ENCODE measurements at places on chromosomes 13 and 19.

DNA sequence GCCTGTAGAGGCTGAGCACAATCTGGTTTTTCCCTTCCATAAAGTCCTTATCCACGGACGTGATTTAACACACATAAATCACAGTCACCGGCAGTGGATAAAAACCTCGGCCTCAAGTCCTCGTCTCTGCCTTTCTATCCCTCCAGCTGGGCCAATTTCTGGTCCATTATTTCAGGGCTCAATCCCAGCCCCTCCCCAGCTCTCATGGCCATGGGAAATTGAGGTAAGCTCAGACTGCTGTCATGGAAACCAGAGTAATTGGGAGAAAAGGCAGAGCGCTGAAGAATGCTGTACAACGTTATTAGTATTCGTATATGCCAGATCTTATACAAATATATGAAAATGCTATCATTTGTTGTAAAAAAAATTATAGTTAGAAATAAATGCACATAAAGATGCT, 86.2 kb upstream of the USP29 start:
- no peak for DNase-seq

DNA sequence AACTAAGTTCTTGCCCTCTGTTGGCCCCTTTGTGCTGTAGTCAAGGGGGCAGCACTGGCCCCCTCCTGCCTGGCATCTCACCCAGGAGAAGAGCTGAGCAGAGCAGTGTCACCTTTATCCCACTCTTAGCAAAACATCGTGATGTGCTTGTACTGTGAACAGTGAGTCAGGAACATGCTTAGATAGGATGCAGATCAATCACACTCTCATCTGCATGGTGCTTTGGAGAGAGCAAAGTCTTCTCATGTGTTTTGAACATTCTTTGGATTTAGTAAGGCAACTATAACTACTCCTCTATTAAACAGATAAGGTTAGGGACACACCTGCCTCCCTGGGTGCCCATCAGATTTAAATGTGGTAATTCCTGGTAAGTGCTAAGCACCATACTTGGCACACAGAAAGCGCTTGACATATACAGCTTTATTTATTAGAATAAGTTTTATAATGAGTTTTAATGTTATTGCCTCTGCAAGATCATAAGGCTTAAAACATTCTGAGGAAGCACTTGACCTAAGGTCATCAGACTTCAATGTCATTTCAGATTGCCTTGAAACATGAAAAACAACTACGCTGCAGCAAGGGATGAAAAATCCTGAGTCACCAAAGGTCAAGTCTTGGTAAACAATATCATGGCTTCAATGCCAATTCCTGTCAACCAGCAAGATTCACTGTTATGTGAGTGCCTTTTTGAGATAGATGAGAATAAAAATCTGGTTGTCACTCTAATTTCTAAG, 82.4 kb upstream of the IRS2 start:
- no peak for DNase-seq

DNA sequence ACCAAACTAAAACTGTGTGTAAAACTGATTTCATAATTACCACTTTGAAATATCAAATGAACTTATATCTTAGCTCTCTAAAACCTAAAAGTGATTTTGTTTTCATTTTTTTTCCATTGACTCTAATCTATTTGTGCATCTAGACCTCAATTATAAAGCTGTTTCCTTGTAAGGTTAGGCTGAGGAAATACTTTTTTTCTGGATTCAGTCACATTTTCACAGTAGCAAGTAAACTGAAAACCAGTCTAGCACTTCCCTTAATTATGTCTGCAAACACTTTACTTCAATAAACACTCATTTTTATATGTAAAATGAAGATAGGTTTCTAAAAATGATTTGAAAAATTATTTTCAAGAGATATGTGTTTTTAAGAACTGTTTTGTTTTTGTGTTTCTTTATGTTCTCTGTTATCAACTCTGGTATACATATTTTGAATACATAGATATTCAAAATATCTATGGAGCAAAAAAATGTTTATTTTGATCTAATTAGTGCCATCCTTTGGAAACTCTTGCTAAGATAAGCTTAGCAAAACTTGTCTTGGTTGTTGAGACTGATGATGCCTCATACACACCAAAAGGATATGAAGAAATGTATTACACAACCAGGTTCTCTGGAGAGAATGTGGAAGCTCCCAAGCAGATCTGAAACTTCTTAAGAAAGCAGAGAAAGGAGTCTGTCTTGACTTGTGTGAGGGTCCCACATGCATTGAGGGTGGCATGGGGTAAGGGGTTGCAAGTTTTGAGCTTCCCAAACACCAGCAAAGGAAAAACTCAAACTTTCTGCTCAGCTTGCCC, 1887.4 kb downstream of the PCDH9 start:
- peak; percentile 40 for DNase-seq

- DNase-seq: no peak
Measured at GRCh38 chr13:65710514-65710913, 1519.6 kb downstream of the PCDH9 start.

GRCh38 chr19:33385956-33386355, 12.4 kb downstream of the CEBPG start:
- DNase-seq: no peak

GRCh38 chr19:14021474-14021873, 6.5 kb upstream of the RLN3 start:
- DNase-seq: no peak

GRCh38 chr19:45423589-45424190, at the start of gene ERCC1:
TSS of gene ERCC1 (minus strand) at chr19:45423917. CDS start at chr19:45423374, 543 bp downstream.
- DNase-seq: peak; percentile 88

- DNase-seq: no peak
Measured at GRCh38 chr13:28408863-28409262, 86.1 kb downstream of the FLT1 start.

DNA sequence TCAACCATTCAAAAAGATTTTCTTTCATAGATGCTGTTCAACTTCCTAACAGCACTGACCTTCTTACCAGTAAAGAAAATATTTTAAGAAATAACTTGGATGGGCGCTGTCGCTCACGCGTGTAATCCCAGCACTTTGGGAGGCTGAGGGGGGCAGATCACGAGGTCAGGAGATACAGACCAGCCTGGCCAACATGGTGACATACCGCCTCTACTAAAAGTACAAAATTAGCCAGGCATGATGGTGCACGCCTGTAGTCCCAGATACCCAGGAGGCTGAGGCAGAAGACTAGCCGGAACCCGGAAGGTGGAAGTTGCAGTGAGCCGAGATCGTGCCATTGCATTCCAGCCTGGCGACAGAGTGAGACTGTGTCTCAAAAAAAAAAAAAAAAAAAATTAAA, 865.7 kb upstream of the SLC10A2 start:
- no peak for DNase-seq

- no peak for DNase-seq
Measured at GRCh38 chr19:1134431-1134830, 30.6 kb downstream of the GPX4 start.

DNA sequence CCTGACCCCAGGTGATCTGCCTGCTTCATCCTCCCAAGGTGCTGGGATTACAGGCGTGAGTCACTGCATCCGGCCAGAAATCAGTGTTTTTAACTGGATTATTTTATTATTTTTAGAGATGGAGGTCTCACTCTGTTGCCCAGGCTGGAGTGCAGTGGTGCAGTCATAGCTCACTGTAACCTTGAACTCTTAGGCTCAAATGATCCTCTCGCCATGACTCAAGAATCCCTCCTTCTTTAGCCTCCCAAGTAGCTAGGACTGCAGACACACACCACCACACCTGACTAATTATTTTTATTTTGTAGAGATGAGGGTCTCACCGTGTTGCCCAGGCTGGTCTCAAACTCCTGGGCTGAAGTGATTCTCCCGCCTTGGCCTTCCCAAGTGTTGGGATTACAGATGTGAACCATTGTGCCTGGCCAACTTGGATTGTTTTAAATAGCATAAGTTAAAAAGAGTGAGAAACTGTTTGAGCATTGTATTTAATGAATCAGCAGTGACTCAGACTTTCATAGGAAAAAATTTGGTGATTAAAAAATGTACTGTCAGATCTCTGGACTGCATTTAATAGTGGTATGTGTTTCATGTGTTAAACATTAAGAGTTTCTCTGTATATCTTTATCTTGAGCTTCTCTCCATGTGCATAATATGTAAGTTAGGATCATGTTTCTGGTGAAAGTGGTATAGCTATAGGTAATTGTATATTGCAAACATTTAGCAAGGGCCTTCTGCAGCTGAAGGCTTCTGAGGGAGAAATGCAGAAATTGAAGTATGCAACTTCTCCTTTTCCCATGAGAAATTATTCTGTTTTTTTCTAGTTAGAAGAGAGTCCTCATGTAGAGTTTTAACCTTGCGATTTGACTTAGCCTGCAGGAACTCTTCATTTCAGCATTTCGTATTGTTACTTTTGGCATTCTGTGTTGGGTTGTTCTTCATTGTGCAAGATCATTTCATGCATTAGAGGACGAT, 121.2 kb downstream of the PCCA start:
- peak; percentile 41 for DNase-seq

DNA sequence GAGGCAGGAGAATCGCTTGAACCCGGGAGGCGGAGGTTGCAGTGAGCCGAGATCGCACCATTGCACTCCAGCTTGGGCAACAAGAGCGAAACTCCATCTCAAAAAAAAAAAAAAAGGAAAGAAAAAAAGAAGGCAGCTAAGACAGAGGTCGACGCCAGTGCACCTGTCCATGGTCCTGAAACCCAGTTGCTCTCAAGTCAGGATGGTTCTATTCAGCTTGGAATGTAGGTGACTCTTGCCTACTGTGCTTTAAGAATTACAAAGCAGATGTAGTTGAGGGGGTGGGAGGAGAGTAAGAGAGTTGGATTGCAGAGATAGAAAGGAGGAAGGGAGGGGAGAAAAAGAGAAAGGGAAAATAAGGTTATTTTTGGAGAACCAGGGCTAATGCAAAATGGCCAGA, 18.7 kb downstream of the CACNG7 start:
- DNase-seq: no peak

DNA sequence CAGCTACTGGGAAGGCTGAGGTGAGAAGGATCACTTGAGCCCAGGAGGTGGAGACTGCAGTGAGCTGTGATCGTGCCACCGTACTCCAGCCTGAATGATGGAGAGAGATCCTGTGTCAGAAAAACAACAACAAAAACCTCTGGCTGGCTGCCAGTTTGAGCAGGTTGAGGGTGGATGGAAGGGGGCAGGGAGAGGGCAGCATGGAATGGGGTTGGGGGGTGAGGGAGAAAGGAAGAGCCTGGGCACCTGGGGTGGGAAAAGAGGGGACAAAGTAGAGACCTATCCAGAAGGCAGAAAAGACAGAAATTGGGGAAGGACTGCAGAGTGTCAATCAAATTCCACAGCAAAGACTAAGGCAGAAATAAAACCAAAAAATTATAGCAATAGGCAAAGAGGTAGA, 4.7 kb downstream of the SLC1A5 start:
- DNase-seq: no peak

GRCh38 chr19:47228168-47228936, 2.6 kb downstream of the BBC3 start:
- DNase-seq: no peak

- peak; percentile 38 for DNase-seq
Measured at GRCh38 chr19:31316201-31316951, 32.9 kb downstream of the TSHZ3 start.

- no peak for DNase-seq
Measured at GRCh38 chr13:110308656-110309359, 1.7 kb downstream of the COL4A2 start.

DNA sequence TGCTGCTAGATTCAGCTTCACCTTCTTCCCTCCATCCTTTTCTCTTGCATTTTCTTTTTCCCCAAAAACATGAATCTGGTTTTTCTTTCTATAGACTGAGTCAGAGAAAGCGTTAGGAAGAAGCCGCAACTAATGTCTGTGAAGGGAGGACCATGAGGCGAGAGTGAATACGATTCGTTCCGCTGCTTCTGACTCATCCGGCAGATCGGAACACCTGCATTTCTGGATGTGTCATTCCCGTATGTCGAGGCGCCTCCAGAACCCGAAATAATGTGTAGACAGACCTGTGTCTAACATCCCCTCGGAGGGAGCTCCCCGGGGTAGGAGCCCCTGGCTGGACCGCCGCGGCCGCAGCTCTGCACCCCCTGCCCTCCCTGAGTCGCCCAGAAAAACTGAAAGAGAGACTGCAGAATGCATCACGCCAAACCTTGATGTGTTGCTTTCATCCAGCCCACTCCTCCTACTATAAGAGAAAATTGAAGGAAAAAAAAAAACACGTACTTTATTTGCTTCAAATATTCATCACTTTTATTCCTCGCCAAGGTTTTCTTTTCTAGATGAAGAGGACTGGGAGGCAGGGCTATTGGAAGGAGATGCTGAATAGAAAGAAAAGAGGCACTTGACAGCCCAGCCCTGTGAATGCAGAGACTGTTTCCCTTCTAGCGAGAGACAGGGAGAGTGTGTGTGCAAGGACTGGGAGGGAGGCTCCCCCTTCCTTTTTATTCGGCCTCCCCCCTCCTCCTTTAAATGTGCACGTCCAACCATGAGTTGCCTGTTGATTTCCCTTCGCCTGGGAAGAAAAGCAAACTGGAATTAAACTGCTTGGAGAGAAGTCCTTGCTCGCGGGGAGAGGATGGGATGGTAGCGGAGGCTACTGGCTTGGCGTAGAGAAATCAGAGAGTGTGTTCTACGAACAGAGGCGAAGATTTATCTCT, 616 bp upstream of the PCDH17 start:
- no peak for DNase-seq

GRCh38 chr19:49730166-49730565, 32.9 kb downstream of the TSKS start:
- DNase-seq: no peak

- DNase-seq: no peak
Measured at GRCh38 chr13:113420232-113420631, 33.1 kb downstream of the ADPRHL1 start.

DNA sequence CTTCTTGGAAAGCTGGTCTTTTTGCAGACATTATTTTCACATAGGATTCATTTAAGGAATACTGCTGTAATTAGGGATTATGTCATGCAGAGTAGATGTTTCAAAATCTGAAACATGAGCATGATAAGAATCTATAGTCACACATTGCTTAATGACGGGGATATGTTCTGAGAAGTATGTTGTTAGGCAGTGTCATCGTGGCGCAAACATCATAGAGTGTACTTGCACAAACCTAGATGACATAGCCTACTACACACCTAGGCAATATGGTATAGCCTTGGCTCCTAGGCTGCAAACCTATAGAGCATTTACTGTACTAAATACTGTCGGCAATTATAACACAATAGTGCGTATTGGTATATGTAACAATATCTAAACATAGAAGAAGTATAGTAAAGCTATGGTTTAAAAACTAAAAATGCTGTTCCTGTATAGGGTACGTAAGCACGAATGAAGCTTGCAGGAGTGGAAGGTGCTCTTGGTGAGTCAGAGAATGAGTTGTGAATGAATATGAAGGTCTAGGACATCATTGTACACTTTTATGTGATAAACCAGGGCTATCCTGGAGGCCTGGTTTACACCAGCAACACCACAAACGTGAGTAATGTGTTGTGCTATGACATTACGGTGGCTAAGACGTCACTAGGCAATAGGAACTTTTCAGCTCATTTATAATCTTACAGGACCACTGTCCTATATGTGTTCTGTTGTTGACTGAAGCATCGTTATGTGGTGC, 283.1 kb downstream of the MTUS2 start:
- no peak for DNase-seq

- DNase-seq: no peak
Measured at GRCh38 chr19:45791744-45792469, 738 bp downstream of the DMWD start.

GRCh38 chr19:10074153-10074552, 12.0 kb upstream of the SHFL start:
- peak; percentile 15 for DNase-seq

All from AML-193 (cell line).